ENCODE measurements at places on chromosomes 2 and 18. TPM values are rescaled to one million over a fixed set of nuclear protein-coding genes. Genes with fewer than 3 reads are reported as not detected.

TUBA3E gene
- total RNA-seq: not detected

SKA1 gene
- 2.4 TPM for total RNA-seq

GRCh38 chr2:11967946-11968465 lies 221.6 kb downstream of the LPIN1 start:
- H3K36me3 ChIP-seq: no peaks in the 10 kb centered on the region
- no peak overlapping the region for H3K27ac ChIP-seq
- H3K4me3 ChIP-seq: no peak overlapping the region
- H3K27me3 ChIP-seq: no peaks in the 10 kb centered on the region
- DNase-seq: peak; percentile 33

- H3K4me1 ChIP-seq: peaks cover 60% of the 10 kb centered on the region
- H3K4me3 ChIP-seq: no peak overlapping the region
- H3K36me3 ChIP-seq: no peaks in the 10 kb centered on the region
- DNase-seq: no peak
- H3K27me3 ChIP-seq: no peaks in the 10 kb centered on the region
Measured at GRCh38 chr2:38178556-38179419, 102.8 kb upstream of the CYP1B1 start.

PIKFYVE gene
- 31.6 TPM for total RNA-seq

DNA sequence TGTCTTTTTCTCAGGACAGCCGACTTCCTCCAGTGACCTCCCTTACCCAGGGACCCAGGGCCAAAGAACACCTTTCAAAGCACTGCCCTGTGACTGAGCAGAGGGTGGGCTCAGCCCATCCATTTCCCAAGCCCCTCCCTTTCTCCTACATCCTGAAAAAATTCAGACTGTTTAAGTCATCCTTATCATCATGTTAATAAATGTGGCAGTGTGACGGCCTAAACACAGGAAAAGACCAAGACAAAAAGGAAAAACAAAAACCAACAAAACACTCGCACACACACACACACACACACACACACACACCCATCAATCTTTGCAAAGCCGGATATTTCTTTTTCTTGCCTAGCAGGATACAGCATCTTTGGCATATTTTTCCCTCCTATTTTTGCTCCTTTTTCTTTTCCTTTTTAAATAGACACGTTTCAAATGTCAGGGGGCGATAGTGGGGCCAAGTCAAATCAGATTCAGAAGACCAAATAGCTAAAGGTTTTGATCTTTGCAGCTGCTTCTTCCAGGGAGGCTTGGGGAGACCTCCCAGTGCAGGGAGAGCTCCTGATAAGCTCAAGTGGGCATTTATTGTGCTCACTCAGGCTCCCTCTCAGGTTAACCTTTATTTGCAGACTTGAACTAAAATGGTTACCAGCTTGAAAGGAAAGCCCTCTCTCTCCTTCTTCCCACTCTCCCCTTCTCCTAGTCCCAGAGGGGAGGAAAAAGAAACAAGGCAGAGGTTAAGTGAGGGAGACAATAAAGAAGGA lies 39.5 kb upstream of the NRP2 start:
- DNase-seq: no peak
- H3K4me1 ChIP-seq: peaks cover 6% of the 10 kb centered on the region
- H3K27me3 ChIP-seq: no peaks in the 10 kb centered on the region
- H3K4me3 ChIP-seq: no peak overlapping the region
- H3K27ac ChIP-seq: no peak overlapping the region

SLC9A2 gene
- 0.29 TPM for total RNA-seq

DNA sequence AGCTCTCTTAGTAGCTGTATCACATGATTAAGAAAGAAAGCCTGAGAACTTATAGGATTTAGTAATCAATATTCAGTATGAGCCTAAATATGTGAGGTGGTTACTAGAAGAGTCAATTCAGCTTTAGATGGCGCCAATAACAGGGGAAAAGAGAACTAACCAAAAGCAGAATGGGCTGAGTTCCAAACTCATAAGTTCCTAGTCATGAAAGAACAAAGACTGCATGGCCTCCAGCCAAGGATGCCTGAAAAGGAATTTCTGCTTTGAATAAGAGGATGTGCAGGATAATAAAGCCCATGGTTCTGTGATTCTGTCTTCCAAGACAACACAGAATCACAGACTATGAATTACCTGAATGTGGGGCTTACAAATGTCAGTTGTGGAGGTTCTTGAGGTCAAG lies 196.5 kb downstream of the SATB2 start:
- no peaks in the 10 kb centered on the region for H3K4me1 ChIP-seq
- no peak overlapping the region for H3K4me3 ChIP-seq
- DNase-seq: no peak
- H3K36me3 ChIP-seq: no peaks in the 10 kb centered on the region
- H3K27ac ChIP-seq: no peak overlapping the region

- no peaks in the 10 kb centered on the region for H3K27me3 ChIP-seq
- H3K4me3 ChIP-seq: no peak overlapping the region
- no peaks in the 10 kb centered on the region for H3K4me1 ChIP-seq
- no peak overlapping the region for H3K27ac ChIP-seq
- peaks cover 3% of the 10 kb centered on the region for H3K36me3 ChIP-seq
- no peak for DNase-seq
Measured at GRCh38 chr2:26314243-26314642, 31.7 kb upstream of the SELENOI start.

Measured in left lung (tissue), 14 donors.